ENCODE measurements at places on chromosomes 12 and 14.

DNA sequence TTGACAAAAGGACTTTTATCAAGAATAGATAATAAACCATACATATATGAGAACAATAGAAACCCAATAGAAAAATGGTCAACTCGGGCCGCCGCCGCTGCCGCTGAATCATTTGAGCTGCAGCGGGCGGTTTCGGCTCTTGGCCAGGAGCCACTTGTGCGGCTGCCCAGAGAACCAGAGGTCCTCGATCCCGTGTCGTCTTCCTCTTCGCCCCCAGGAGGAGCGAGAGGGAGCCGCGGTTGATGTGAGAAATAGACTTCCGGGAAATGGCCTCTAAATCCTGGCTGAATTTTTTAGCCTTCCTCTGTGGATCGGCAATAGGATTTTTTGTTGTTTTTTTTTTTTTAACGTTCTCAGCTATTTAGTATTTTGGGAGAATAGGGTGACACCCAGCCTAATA, 44.8 kb downstream of the CPSF6 start:
- H3K4me3 ChIP-seq, result peak overlapping the region; percentile 58
- H3K36me3 ChIP-seq, result no peaks in the 10 kb centered on the region
- H3K4me1 ChIP-seq, result peaks cover 3% of the 10 kb centered on the region
- H3K27ac ChIP-seq, result no peak overlapping the region

GRCh38 chr12:108989376-108989775, 31.5 kb downstream of the SVOP start:
- no peak overlapping the region for H3K4me3 ChIP-seq
- H3K4me1 ChIP-seq, result no peaks in the 10 kb centered on the region
- DNase-seq, result no peak
- no peaks in the 10 kb centered on the region for H3K36me3 ChIP-seq
- H3K27ac ChIP-seq, result no peak overlapping the region

- H3K4me3 ChIP-seq, result no peak overlapping the region
- no peaks in the 10 kb centered on the region for H3K36me3 ChIP-seq
- no peak for DNase-seq
- H3K4me1 ChIP-seq, result peaks cover 3% of the 10 kb centered on the region
- no peaks in the 10 kb centered on the region for H3K27me3 ChIP-seq
These were observed 13.5 kb downstream of the ATP2B1 start for GRCh38 chr12:89695100-89695499.

DNA sequence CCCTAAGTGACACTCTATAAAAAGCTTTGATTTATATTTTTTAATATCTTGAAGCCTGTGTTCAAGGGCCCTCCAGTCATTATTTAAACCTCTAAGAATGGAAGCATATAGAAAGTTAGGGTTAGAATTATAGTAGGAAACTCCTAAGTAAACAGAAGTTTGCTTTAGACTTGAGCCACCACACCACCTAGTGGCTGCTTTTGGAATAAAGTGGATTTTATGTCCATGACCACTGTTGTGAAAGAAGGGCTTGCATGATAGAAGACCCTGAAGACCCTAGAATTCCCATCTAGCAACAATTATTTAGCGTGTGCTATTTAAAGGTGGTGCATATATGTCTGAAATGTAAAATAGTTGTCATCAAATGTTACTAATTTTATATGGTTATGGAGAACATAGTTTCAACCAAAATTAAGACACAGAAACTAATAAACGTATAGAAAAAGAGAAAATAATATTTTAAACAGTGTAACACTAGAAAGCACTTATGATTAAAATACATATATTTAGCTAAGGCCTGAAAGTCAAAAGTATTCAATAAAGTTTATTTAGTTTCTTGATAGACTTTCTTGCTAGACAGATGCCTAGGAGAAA, 21.3 kb downstream of the LRRIQ1 start:
- DNase-seq, result no peak
- no peak overlapping the region for H3K27ac ChIP-seq
- no peak overlapping the region for H3K4me3 ChIP-seq
- no peaks in the 10 kb centered on the region for H3K4me1 ChIP-seq
- no peaks in the 10 kb centered on the region for H3K27me3 ChIP-seq
- H3K36me3 ChIP-seq, result no peaks in the 10 kb centered on the region

GRCh38 chr12:96427269-96427729, 27.1 kb upstream of the CDK17 start:
- H3K27me3 ChIP-seq, result no peaks in the 10 kb centered on the region
- H3K4me1 ChIP-seq, result no peaks in the 10 kb centered on the region

- H3K27me3 ChIP-seq, result no peaks in the 10 kb centered on the region
- H3K27ac ChIP-seq, result no peak overlapping the region
- H3K4me3 ChIP-seq, result peak overlapping the region; percentile 88
- H3K4me1 ChIP-seq, result peaks cover 18% of the 10 kb centered on the region
- H3K36me3 ChIP-seq, result no peaks in the 10 kb centered on the region
These were observed 1.5 kb downstream of the TMED8 start for GRCh38 chr14:77375164-77375950.

GRCh38 chr12:53944907-53945847, 6.5 kb downstream of the HOXC13 start:
- no peaks in the 10 kb centered on the region for H3K4me1 ChIP-seq
- DNase-seq, result no peak
- H3K27me3 ChIP-seq, result peaks cover 46% of the 10 kb centered on the region
- no peak overlapping the region for H3K4me3 ChIP-seq
- no peaks in the 10 kb centered on the region for H3K36me3 ChIP-seq
- no peak overlapping the region for H3K27ac ChIP-seq

- no peaks in the 10 kb centered on the region for H3K4me1 ChIP-seq
- H3K27me3 ChIP-seq, result no peaks in the 10 kb centered on the region
- H3K27ac ChIP-seq, result no peak overlapping the region
- H3K4me3 ChIP-seq, result no peak overlapping the region
These were observed 47.3 kb downstream of the TRPV4 start for GRCh38 chr12:109785854-109786253.

DNA sequence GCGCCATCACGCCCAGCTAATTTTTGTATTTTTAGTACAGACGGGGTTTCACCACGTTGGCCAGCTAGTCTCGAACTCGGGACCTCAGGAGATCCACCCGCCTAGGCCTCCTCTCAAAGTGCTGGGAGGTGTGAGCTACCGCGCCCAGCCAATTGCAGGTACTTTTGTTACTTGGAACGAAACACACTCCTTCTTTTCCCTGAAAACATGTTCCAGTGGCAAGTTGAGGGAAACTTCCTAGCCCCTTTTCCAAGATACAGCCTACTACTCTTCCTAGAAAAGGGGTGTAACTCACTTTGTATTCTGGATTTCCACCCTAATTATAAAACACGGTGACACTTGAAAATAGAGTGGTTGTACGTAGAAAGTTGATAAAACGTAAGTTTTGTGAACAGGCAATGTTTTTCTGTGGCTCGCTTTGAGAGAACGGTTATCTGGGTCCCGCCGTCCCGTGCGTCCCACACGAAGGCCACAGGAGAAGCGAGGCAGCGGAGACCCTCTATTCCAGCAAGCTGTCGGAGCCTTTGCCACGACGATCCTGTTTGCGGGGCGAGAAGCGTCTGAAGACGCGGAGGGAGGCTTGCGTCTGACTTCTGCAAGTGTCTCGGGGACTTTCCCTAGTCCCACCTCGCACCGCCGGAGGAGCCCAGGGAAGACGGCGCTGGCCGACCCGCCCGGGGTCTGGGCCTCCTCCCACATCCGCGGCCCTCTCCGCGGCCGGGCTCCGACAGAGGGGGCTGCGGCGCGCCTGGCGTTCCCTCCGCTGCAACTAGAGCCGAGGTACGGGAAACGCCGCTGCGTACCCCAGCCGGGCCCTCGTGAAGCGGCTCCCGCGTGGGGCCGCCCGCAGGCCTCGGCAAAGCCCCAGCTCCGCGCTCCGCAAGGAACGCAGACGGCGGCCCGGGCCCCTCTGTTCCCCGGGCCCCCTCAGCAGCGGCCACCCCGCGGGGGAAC, 745 bp downstream of the CDCA4 start:
- no peaks in the 10 kb centered on the region for H3K27me3 ChIP-seq
- peak overlapping the region; percentile 19 for H3K27ac ChIP-seq
- peaks cover 28% of the 10 kb centered on the region for H3K4me1 ChIP-seq

- H3K4me1 ChIP-seq, result peaks cover 5% of the 10 kb centered on the region
- H3K36me3 ChIP-seq, result no peaks in the 10 kb centered on the region
- no peak overlapping the region for H3K4me3 ChIP-seq
- no peaks in the 10 kb centered on the region for H3K27me3 ChIP-seq
- H3K27ac ChIP-seq, result peak overlapping the region; percentile 44
These were observed 21.8 kb upstream of the SMCO2 start for GRCh38 chr12:27424631-27425230.

GRCh38 chr12:45290216-45290605, 74.3 kb downstream of the ANO6 start:
- H3K27me3 ChIP-seq, result no peaks in the 10 kb centered on the region
- peak overlapping the region; percentile 39 for H3K27ac ChIP-seq
- no peak for DNase-seq

DNA sequence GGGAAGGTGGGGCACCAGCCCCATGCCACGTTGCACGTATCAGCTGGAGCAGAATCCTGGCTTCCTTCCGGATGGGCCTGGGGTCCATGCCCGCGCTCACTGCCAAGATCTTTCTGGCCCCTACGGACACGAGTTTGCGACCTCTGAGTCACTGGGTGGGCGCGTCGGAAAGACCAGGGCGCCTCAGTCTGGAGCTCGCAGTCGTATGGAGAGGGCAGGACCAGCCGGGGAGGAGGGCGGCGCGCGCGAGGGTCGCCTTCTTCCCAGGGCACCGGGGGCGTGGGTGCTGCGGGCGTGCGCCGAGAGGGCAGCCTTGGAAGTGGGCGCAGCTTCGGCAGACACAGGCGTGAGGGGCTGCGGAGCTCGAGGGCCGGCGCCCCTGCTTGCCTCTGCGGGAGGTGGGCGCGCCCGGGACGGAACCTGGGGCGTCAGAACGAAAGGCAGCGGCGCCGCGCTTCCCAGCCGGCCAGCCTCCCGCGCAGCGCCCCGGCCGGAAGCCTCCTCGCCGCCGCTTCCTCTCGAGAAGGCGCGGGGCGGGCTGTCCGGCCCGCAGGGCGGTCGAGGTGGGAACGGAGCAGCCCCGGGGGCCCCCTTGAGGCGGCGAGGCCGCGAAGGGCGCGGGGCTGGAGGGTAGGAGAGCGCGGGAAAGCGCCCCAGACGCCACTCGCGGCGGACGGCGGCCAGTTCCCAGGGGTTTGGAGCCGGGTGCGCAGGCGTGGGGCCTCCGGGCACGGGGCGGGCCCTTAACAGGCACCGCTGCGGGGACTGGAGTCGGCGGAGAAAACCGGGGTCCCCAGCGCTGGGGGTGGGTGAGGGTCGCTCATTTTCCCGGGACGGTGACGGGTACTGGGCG, at the start of gene ARL6IP4:
ARL6IP4 (plus strand) TSS at position 499 of the 853 bp plus-strand sequence. CDS start 459 bp downstream, outside the sequence.
- no peaks in the 10 kb centered on the region for H3K36me3 ChIP-seq
- no peaks in the 10 kb centered on the region for H3K27me3 ChIP-seq
- peak within 1 kb of the TSS; percentile 89 for H3K27ac ChIP-seq
- DNase-seq, result no peak

DNA sequence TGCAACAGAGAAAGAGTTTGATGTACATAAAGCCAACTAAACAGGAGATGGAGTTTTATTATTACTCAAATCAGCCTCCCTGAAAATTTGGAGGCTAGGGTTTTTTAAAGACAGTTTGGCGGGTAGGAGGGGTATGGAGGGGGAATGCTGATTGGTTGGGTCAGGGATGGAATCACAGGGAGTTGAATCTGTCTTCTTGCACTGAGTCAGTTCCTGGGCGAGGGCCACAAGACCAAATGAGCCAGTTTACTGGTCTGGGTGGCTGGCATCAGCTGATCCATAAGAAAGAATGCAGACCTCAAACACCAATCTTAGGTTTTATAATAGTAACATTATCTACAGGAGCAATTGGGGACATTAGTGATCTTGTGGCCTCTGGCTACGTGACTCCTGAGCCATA, 64.9 kb downstream of the RIN3 start:
- peak overlapping the region; percentile 75 for H3K27ac ChIP-seq
- DNase-seq, result peak; percentile 34
- no peaks in the 10 kb centered on the region for H3K36me3 ChIP-seq
- H3K4me1 ChIP-seq, result peaks cover 3% of the 10 kb centered on the region
- H3K4me3 ChIP-seq, result no peak overlapping the region

DNA sequence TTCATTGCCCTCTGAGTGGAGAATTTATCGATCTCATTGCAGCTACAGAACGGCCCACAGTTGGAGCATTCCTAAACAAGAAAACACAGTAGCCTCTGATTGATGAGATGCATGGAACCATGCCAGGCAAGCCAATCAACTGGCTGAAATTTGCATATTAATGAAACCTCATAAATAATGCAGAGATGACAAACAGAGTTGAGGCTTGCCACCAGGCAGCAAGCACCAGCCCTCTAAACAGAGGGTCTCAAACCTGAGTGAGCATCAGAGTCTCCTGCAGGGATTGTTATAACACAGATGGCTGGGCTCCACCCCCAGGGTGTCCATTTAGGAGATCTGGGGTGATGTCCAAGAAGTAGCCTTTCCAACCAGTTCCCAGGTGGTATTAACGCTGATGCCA, 60.9 kb upstream of the CMKLR1 start:
- peaks cover 25% of the 10 kb centered on the region for H3K4me1 ChIP-seq
- no peak overlapping the region for H3K4me3 ChIP-seq
- H3K27ac ChIP-seq, result no peak overlapping the region
- DNase-seq, result no peak

GRCh38 chr12:111006621-111007020, 86.2 kb upstream of the MYL2 start:
- H3K36me3 ChIP-seq, result no peaks in the 10 kb centered on the region
- H3K27me3 ChIP-seq, result no peaks in the 10 kb centered on the region
- H3K27ac ChIP-seq, result no peak overlapping the region
- no peak for DNase-seq
- H3K4me3 ChIP-seq, result no peak overlapping the region

GRCh38 chr14:53549956-53550355, 396.8 kb upstream of the DDHD1 start:
- H3K36me3 ChIP-seq, result no peaks in the 10 kb centered on the region
- H3K27me3 ChIP-seq, result no peaks in the 10 kb centered on the region
- DNase-seq, result no peak
- no peak overlapping the region for H3K27ac ChIP-seq
- no peak overlapping the region for H3K4me3 ChIP-seq

DNA sequence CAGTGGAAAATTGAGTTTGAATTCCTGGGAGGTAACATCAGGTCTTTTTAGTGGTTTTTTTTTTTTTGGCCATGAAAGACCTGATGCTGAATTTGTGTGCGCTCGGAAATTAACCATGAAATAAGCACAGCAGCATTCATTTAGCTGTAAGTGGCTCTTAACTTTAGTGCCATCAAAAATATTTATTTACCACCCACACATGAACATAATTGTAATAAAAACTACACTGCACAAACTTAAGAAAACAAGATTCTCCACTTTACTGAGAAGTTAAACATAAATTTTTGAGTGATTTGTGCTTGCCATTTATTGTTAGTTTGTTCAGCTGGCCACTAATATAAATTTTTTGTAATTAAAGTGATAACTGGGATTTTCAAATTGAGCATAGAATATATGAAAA, 2.4 kb downstream of the SLC41A2 start:
- no peaks in the 10 kb centered on the region for H3K27me3 ChIP-seq
- no peak for DNase-seq
- H3K36me3 ChIP-seq, result no peaks in the 10 kb centered on the region
- peak overlapping the region; percentile 86 for H3K4me3 ChIP-seq
- H3K27ac ChIP-seq, result peak overlapping the region; percentile 92

DNA sequence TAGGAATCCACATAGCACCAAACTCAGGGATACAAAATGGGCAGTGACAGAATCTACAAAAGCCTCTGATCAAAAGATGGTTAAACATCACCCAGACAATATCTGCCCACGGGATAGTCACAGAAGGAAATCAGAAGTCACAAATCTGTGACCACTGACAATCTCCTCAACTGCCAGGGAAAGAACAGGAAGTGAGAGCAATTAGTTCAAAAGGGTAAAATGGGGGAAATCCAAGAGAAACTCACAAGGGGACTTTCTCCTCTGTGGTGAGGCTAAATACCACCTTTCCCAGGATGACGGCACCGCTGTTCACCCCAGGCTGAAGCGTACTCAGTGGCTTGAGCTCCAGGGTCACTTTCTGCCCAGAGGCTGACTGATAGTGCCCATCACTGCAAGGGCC, 10.7 kb downstream of the TTC5 start:
- no peaks in the 10 kb centered on the region for H3K27me3 ChIP-seq
- H3K4me1 ChIP-seq, result no peaks in the 10 kb centered on the region
- no peak overlapping the region for H3K4me3 ChIP-seq
- DNase-seq, result no peak
